ENCODE measurements at places on chromosomes 3 and 15.

GRCh38 chr3:23202203-23202920, 765 bp upstream of the UBE2E2 start:
- no peak for DNase-seq

- no peak for DNase-seq
Observed at GRCh38 chr3:55546866-55547669, 60.0 kb upstream of the WNT5A start.

- no peak for DNase-seq
Observed at GRCh38 chr15:81268881-81269601, 54.9 kb downstream of the STARD5 start.

DNA sequence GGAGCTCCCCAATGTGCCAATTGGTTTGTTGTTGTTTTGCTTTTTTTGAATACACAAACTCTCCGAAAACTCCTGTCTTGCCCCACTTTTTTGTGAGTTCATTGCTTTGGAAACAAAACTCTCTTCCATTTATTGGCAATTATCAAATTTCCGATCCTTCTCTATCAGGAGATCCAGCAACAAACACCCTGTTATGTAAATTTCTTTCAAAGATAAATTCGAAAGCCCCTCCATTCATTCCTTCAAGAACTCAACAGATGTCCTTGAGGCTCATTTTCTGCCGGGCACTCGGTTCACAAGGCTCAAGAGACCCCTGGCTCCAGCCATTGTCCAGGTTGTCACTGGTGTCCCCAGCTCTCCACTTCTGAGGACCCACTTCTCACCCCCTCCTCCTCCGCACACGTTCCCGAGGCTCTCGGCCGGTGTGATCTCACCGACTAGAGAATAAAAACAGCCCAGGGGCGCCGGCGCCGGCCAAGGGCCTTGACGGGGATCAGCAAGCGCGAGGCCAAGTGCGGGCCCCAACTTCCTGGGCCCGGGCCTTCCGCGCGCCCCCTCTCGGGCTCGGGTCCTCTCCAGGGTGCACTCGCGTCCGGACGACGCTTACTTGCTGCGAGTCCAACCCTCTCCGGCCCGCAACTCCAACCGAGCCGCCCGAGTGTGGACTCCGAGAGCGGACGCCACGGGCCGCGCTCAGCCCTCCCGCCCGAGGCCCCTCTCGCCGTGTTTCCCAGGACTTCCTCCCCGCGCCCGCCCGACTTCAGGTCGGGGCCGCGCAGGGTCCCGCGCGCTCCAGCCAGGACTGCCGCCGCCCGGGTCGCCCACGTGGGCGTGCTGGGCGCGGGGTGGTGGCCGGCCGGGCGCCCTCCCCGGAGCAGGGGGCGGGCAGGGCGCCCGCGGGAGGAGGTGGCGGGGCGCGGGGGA, 533 bp upstream of the SMAD3 start:
- DNase-seq, result no peak

GRCh38 chr3:180755556-180755955, 76.3 kb upstream of the CCDC39 start:
- no peak for DNase-seq

DNA sequence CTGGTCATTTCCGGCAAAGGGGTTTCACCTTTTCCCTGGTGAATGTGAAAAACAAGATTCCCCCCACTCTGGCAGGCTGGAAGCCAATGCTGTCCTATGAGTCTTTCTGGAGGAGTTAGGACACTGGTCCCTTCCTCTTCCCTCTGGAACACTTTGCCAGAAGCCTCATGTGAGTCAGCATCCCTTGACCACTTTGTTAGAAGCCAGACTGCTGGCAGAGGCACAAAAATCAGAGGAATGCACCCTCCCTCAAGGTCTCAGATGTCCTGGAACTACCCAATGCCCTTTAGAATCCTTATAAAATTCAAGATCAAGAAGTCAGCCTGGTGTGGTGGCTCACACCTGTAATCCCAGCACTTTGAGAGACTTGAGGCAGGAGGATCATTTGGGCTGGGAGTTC, 26.6 kb downstream of the ITGB5 start:
- no peak for DNase-seq

DNA sequence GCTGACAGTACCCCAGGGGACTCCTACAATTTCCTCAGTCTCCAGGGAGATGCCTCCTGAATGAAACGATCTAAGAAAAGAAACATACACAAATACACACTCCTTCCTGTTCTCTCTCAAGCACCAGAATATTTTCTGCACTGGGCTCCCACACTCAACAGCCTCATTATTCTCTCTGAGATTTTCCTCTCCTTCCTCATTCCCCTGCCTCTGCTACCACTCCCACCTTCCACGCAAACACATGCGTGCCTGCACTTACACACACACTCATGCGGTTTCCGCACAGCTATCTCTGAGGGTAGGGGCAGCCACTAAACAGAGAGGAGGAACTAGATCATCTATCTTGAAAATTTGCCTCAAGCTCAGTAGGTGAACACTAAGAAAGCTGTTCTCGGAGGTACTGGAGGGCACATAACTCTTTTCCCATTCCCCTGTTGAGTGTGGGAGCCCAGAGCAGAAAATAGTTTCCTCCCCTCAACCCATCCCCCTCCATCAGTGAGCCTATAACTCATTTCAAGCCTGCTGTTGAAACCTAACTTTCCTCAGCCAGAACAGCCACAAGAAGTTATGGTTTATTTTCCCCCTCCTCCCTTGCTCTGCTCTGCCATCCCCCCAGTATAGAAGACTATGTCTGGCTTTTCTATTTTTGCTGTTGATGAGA, 30.5 kb upstream of the TIPARP start:
- no peak for DNase-seq

- no peak for DNase-seq
Observed at GRCh38 chr15:68497206-68497910, 65.4 kb upstream of the ITGA11 start.

DNA sequence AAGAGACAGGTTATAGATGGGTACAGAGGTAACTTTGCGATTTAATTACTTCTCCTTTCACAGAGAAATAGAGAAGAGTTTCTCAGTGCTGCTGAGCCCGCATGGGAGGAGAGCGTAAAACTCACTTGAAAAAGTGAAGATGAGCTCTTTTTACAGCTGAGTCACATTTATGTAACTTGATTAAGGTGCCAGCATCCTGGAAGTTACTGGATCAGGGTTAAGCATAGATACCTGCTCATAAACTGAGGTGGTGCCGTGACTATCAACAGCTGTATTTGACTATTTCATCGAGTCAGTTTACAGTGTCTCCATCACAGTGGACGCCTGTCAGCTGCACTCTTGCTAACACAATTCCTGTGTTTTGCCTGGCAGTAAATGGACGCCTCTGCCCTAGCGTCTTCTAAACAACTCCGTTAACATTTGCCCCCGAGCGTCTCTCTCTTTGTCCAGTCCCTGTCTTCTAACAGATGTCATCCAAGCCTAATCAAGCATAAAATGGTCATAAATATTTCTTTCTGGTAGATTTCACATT, 414.6 kb downstream of the FOXP1 start:
- DNase-seq, result no peak

GRCh38 chr3:127676456-127676855, 3.7 kb downstream of the ABTB1 start:
- DNase-seq, result peak; percentile 14

- DNase-seq, result no peak
Observed at GRCh38 chr3:193982258-193982659, 153.7 kb upstream of the HES1 start.

GRCh38 chr3:14374444-14374883, 27.9 kb upstream of the SLC6A6 start:
- DNase-seq, result no peak

DNA sequence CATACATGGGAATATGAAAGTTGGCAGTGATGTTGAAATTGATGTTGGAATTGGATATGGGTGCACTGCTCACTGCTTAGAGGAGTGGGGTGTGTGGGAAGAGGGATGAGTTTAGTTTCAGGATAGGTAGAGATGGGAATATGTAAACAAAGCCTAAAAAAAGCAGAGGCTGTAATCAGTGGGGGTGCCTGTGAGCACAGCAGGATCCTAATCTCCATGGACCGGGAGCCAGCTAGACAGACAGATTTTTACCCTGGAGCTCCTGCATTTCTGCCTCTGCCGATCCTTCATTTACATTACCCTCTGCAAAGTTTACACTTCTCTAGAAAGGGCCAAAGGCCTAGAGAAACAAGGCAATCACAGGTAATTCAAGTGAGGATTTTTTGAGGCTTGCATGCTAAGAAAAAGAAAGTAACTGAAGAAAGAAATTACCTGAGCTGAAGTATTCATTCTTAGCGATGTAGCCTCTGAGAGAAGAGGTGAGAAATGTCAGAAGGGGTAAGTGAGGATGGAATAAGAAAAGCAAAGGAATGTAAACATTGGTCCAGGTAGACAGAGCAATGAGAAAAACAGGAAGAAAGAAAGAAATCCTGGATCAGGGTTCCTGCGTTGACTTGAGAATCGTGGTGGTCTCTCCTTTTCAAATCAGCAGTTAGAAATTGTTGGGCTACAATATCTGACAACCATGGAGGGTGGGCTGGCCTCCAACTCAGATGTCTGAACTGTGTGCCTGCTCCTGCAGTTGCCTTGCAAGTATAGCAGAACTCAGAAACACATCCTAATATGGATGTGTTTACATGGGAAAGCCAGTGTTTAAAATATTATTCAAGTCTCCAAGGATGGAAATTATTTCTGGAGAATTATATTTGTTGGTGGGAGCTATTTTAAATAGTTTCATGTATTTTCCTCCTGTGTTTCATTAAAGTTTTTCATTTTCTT, 79.8 kb downstream of the CRTC3 start:
- no peak for DNase-seq

DNA sequence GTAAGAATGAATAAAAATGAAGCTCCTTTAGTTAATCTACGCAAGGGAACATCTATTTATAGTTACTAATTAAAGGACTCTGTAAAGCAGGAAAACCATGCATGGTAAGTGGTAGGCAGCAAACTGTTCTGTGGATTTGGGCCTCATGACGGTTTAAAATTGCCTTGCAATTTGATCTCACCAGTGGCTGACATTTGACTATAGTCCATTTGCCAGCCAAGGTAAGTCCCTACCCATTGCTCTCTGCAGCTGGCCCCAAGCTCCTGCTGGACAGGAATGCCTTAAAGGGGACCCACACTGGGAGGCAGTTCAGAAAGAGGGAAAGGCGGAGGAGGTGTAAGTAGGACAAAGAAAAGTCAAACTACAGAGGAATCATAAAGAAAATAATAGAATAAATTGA, 203.3 kb downstream of the PLCL2 start:
- DNase-seq, result no peak

DNA sequence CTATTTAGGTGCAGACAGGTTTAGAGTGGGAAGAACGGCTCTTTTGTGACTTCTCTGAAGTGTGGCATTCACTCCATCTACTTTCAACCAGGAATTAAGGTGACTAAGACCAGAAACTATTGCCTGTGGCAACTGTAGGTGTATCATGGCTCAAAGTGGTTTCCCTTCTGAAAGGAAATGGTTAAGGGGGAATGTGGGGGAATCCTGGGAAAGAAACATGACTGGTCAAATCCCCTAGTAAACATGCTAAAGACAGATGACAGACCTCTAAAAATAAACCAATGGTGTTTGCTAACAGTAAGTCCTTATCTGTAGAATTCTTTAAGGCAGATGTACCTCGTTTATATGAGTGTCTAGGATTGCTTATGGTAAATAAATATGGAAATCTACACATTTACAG, 56.9 kb downstream of the MEGF11 start:
- DNase-seq, result no peak

- DNase-seq, result peak; percentile 39
Observed at GRCh38 chr15:75307778-75308390, 25.2 kb downstream of the GOLGA6D start.

DNA sequence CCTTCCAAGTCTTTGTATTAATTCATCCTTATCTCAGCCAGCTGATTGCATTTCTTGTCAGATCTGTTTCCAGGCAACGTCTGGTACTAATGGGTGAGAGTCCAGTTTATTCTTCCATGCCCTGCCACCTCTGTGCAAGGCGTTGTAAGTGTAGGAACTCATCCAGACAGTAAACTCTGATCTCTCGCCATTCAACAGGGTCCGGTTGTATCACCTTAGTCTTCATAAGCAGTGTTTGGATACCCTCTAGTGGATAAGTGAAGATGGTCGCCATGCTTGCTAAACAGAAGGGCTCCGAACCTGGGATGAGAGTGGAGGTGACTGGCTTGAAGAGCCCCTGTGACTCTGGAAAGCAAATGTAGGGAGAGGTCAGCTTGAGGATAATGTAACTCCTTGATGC, 51.6 kb upstream of the CMTM7 start:
- peak; percentile 44 for DNase-seq

DNA sequence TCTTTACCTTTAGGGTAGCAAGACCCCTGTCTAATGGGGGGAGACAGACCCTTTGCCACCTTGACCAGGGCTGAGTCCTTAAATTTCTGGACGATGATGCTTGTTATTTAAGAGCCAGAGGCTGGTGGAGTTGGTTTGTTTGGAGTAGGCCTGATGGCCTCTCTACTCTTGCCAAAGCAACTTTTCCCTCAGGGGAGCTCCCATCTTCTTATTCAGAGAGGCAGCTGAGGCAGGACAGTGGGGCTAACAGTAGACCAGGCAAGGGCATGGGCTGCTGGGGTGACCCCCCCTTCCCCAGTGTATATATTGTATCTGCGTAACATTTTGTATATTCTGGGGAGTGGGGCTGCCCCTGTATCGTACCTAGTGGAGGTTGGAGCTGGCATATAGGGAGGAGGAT, 10.3 kb downstream of the RPS17 start:
- DNase-seq, result no peak

DNA sequence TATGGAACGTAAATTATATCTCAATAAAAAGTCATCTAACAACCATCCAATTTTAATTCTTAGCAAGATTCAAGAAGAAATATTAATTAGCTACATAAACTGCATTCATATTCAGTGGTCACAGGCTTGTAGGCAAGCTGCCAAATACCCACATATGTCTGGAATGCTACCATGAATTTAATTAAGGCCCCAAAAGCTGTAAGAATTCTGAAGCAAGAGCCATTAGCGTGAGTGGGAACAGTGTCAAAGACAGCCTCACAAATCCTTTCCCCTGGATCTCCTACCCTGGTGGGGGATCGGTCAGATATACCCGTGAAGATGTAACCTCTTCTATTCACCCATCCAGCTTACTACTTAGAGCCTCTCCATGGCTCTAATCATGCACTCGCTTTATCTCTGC, 40.0 kb downstream of the ATG7 start:
- DNase-seq, result no peak

DNA sequence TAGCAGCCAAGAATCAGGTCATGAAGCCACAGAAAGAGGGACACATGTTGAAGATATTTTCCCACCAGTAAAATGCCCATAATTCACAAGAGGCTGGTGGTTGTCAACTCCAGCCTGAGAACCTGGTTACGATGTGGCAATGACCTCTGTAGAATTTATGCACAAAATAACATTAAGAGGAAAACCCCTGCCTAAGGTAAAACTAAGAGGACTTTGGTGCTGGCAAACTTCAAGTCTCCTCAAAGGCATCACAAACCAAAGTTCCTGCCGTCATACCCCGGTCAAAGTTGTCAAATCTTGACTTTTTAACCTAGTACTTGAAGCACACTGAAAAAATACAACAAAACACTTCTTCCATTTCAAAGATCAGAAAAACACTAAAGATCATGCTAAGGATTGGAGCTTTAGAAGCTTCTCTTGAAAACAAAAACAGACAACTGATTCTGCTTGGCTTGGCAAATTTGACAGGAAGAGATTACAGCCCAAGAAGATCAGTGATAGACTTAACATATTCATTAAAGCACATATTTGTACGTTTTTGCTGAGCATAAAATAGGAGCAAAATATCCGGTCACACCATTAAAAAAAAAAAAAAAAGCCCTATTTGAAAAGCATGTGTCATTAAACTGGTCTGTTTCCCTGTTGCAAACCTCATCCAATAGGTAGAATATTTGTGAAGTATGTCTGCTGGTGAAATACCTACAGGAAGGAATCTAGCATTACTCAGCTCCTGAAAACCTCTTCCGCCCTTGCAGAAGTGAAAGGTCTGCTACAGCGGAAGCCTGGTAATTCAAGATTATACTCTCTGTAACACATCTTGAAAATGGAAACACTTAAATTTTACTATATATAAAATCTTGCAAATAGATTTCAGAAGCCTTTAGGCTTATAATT, 22.8 kb downstream of the EIF4E3 start:
- no peak for DNase-seq
